LoVo (cell line): ENCODE measurements at places on chromosomes 6 and 20.

GRCh38 chr20:6590891-6591637, 176.4 kb upstream of the BMP2 start:
- DNase-seq, result peak; percentile 61

GRCh38 chr6:150249261-150249660, 106.4 kb downstream of the PPP1R14C start:
- DNase-seq, result no peak

DNA sequence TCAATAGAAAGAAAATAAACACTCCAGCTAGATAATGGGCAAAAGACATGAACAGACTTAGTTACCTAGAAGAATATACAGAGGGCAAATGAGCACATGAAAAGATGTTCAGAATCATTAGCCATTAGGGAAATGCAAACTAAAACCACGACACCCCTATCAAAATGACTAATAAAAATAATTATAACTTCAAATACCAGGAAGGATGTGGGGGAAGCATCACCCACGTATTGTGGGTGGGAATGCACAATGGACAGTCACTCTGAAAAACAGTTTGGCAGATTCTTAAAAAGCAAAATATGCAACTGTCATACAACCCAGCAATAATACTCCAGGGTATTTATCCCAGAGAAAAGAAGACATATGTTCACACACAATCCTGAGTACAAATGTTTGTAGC, 92.6 kb downstream of the DLL1 start:
- DNase-seq, result no peak

DNA sequence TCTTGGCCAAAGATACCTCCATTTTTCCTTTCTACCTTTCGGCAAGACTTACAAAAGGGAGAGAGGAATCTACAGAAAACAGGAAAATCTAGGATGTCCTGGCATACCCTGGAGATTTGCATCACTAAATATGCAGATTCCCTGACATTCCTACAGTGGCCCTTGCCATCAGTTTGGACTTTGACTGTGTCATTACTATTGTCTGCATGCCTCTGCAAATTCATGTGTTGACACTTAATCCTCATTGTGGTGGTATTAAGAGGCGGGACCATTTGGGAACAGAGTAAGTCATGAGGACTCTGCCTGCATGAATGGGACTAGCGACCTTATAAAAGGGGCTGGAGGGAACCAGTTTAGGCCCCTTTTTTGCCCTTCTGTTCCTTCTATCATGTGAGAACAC, 50.5 kb upstream of the DTNBP1 start:
- DNase-seq, result no peak

DNA sequence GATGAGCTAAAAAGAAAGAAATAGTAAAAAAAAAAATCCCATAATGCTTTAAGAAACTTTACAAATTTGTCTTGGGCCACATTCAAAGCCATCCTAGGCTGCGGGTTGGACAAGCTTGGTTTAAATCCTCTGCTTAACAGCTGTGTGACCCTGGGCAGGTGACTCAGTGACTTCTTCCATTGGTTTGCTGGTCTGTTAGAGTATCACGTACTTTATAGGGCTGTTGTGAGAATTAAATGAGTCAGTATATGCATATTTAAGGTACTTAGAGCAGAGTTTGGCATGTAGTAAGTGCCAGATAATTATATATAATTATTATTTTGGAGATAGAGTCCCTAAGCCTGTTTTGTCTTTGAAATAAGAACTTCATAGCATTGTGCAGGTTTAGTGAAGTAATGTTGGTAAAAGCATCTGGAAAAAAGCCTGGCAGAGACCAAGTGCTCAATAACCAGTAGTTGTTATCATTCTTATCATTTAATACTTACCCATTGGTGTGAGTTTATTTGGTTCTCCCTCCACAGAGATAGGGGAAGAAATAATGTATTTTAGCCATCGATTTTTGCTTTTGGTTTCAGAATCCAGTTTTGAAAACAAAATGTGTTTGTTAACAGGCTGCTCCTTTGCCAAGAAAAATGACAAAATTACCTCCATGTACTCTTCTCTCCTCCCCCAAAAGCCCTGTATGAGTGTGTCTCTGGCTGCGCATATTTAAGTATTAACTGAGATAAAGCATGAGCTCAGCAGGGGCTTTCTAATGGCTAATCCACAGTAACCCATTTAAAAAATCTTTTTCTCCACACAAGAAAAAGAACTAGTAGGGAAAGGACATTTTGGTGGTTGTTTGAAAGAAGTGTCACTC, 67.2 kb downstream of the FOXO3 start:
- DNase-seq, result no peak

DNA sequence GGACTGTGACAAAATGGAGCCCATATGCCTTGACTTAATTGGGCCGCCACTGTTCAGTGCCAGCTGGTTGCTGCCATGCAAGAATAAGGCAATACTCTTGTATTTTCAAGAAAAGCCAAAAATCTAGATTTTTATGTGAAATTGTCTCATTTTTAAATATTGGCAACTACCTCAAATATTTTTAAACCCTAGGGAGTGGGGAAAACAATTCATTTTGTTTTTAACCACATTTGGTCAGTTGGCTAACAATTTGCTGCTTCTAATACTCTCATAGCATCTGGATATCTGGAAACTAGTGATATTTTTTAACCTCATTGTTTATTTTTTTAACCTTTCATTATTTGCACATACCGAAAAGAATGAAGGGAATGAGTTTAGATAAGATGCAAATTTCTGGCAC, 91.0 kb downstream of the EYA2 start:
- DNase-seq, result no peak

DNA sequence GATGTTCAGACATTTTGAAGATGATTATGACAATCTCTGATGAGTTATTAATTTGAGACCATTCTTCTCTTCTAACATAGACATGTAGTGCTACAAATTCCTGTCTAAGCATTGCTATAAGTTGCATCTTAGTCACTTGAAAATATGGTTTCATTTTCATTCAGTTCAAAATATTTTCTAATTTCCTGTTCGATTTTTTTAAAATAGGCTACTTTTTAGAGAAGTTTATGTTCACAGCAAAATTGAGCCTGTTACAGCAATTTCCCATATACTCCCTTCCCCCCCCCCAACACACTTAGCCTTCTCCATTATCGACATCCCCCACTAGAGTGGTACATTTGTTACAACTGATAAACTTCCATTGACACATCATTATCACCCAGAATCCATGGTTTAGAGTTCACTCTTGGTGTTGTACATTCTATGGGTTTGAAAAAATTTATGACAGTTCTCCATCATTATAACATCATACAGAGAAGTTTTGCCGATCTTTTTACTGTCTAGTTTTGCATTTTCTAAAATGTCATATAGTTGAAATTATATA, 31.2 kb downstream of the PLAGL1 start:
- no peak for DNase-seq

- peak; percentile 32 for DNase-seq
These were observed at the start of gene DNAAF9 for GRCh38 chr20:3407040-3407770. Gene DNAAF9, minus strand, starts transcription at chr20:3407669. Its CDS starts 112 bp downstream, at chr20:3407557.

DNA sequence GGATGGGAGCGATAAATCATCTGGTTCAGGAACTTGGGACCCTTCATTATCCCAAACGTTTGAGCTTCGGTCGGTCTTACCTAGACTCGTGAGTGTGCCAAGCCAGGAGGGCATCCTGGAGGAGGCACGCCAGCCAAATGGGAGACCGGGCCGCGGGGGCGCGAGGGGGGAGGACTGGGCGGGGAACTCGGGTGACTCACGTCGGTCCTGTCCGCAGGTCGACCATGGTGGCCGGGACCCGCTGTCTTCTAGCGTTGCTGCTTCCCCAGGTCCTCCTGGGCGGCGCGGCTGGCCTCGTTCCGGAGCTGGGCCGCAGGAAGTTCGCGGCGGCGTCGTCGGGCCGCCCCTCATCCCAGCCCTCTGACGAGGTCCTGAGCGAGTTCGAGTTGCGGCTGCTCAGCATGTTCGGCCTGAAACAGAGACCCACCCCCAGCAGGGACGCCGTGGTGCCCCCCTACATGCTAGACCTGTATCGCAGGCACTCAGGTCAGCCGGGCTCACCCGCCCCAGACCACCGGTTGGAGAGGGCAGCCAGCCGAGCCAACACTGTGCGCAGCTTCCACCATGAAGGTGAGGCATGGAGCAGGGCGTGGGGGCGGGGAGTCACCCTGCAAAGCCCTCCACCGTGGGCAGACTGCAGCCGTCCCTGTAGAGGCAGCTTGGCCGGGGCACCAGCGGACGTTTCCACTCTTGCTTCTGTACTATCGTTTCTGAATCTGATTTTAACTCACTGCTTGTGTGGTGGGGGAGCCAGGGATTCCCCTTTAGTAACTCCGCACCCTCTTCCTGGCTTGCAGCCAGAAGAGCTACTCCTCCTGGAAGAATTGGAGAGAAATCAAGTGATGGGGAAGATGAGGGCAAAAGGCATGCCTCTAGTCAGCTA, 2.7 kb downstream of the BMP2 start:
- no peak for DNase-seq

DNA sequence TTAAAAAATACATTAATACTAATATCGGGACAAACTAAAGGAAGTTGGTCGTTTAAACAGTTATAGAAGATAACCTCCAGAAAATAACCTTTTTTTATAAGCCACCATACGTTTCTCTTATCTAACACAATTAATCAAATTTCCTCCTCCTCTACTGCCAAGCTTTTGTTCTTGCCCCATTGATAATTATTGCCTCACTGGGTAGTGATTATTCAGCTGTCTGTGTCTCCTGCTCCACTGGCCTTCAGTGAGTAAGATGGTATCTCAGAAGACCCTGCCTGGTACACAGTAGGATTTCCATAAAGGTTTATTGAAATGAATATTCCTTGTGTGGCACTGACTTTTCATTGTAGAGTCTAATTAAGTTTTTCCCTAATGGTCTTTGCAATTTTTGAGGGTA, 165.5 kb upstream of the SCGN start:
- DNase-seq, result no peak

- DNase-seq, result no peak
These were observed 309.7 kb downstream of the ALDH8A1 start for GRCh38 chr6:134640229-134640628.

DNA sequence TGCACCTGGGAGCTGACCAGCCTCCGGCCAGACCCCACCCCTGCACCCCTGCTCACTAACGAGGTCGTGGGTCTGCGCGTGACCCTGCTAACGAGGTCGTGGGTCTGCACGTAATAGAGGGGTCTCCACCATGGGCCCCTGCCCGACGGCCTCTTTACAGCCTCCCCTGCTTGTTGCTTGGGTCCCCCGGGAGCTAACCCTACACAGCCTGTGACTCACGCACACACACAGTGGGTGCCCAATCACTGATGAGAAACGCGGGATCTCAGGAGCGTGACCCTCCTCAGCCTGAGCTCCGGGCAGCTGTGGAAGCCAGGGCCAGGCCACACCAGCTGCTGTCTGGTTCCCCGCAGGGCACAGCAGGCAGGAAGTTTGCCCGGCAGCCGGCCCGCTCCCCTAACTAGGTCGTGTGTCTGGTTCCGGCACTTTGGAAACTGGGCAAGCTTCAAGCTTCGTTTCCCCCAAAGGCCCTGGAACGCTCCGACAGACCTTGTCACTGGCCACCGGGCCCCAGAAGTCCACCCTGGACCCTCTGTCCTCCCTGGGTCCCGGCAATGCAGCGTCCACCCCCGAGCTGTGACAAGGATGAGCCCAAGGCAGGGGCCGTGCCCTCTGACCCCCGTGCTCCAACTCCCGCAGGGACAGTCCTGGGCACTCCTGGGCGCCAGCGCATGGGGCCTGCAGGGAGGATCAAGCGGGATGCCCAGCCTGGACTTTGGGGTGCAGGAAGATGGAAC, 767 bp downstream of the PTK6 start:
- no peak for DNase-seq

DNA sequence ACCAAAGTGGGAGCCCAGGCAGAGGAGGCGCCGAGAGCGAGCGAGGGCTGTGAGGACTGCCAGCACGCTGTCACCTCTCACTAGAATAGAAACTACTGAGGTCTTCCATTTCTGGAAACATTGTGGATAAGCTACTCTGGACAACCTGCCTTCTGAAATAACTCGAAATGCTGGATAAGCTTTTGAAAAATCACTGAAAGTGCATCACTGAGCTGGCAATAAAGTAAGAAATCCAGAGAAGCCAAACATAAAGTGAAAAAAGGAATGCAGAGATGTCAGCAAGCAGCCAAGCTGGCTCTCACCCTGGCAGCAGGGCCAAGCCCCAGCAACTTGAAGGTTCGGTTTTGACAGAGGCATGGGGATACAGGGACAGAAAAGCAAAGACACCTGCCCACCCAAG, 59.2 kb upstream of the MYLIP start:
- no peak for DNase-seq

- no peak for DNase-seq
These were observed 52.7 kb downstream of the RPP21 start for GRCh38 chr6:30397697-30398096.

DNA sequence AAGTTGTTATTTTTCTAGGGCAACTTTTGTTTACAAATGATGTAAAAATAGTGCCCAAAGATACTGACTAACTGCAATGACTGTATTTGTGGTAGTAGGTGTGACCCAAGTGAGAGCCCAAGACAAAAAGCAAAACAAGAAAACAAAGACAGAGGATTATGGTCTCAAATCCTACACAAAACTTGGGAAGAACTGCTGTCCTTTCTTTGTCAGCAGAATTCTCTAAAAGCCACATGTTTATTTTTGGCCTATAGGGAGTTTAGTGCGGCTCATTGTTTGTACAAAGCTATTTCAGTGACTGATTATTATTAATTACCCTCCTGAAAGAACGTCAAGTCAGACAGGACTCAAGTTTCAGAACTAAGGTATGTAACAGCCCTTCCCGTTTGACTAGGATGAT, 509.2 kb upstream of the SLC35B3 start:
- no peak for DNase-seq

GRCh38 chr6:168017629-168018028, 20.2 kb downstream of the KIF25 start:
- DNase-seq, result no peak

GRCh38 chr6:79377888-79378348, 143.4 kb upstream of the HMGN3 start:
- DNase-seq, result no peak

- no peak for DNase-seq
These were observed 21.6 kb upstream of the TMEM217 start for GRCh38 chr6:37279366-37280134.

- peak; percentile 34 for DNase-seq
These were observed 2.9 kb upstream of the HLA-DOB start for GRCh38 chr6:32819729-32820128.

GRCh38 chr6:31763619-31763940, 1.1 kb downstream of the SAPCD1 start:
- DNase-seq, result no peak

GRCh38 chr6:83767033-83767432, 58.1 kb upstream of the SNAP91 start:
- DNase-seq, result no peak

GRCh38 chr20:47765271-47765670, 20.0 kb downstream of the SULF2 start:
- no peak for DNase-seq

- no peak for DNase-seq
These were observed 43.4 kb downstream of the RALY start for GRCh38 chr20:34037121-34037520.

GRCh38 chr6:138815797-138816528, 20.1 kb downstream of the ECT2L start:
- peak; percentile 65 for DNase-seq

DNA sequence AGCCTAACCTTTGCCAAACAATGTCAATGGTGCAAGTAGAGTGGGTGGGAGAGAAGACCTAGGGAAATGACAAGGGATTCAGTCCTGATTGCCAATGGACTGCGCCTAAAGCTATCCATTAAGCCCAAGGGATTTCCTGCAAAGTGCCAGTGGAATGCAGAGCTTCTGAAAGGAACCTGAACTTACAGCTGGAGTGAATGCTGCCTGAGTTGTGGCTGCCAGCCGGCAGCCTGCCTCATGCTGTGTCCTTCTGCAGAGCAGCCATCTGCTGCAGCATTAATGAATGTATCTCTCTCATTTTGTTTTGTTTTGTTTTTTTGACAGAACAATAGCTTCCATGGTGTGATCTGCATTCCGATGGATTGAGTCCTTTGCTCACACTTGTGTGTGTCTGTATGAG, 44.7 kb downstream of the SLC35F1 start:
- no peak for DNase-seq

GRCh38 chr20:63083831-63084562, 77.2 kb upstream of the BHLHE23 start:
- DNase-seq, result no peak
